ENCODE measurements at places on chromosomes 2 and 18.

- no peak for DNase-seq
Measured at GRCh38 chr2:149098701-149099100, 60.2 kb downstream of the LYPD6B start.

- peak; percentile 49 for DNase-seq
Measured at GRCh38 chr2:46072101-46072820, 224.9 kb upstream of the EPAS1 start.

- no peak for DNase-seq
Measured at GRCh38 chr2:14492920-14493503, 139.5 kb upstream of the LRATD1 start.

GRCh38 chr2:29228947-29229346 lies 113.7 kb downstream of the CLIP4 start:
- DNase-seq, result no peak

GRCh38 chr18:46051731-46052461 lies 20.2 kb downstream of the PSTPIP2 start:
- no peak for DNase-seq

DNA sequence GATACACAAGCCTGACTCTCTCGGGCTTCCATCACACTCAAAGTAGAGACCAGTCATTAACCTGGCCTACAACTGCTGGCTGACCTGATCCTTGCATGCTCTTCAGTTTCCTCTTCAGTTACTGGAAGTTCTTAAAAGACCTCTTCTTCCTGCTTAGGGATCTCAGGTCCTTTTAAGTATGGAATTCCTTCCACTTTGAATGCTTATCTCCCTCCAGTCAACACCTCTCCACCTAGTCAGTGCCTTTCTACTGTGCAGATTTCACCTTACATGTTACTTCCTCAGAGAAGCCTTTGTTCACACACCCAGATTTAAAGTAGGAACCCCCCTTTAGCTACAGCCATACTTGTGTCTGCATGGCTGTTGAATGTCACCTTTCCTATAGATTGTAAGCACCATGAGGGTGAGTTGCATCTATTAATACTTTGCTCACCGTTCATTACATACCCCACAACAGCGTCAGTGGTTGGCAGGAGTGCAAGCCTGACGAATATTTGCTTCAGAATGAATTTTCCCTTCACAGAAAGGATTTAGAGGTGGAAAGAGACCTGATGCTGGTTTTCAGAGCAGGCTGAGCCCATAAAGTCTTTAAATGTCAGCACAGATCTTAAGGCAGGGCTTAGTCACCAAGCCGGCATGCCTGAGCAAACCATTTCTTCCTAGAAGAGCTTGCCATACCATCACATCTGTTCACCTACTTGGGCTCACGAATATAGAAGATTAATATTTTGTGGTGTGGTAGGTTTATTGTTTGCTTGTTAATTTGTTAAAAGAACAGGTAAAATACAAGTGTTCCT lies 90.1 kb downstream of the ACVR1 start:
- DNase-seq, result peak; percentile 69

GRCh38 chr2:1478311-1479305 lies 65.3 kb downstream of the TPO start:
- DNase-seq, result no peak

- no peak for DNase-seq
Measured at GRCh38 chr2:237618449-237618848, 8.9 kb upstream of the LRRFIP1 start.

GRCh38 chr2:11861044-11861443 lies 114.6 kb downstream of the LPIN1 start:
- no peak for DNase-seq

DNA sequence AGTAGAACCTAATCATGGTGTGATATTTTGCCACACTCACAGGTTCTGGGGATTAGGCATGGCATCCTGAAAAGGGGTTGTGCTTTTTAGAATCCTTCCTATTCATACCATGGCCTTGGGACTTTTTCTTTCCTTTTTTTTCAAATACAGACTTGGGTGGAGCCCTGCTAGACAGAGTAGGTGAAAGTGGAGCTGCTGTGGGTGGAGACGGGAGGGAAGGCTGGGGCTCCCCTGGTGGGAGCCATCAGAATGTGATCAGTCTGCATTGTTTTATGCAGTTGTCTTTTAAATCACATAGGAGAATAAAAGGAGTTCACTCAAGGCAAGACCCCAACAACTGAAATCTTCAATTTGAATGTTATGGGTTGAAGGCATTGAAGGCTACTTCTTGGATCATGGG lies 130.2 kb downstream of the VAPA start:
- DNase-seq, result no peak

GRCh38 chr2:42859006-42859552 lies 66.7 kb upstream of the HAAO start:
- peak; percentile 69 for DNase-seq

GRCh38 chr2:126766969-126767296 lies 111.0 kb downstream of the GYPC start:
- DNase-seq, result no peak

- DNase-seq, result no peak
Measured at GRCh38 chr2:30588994-30589393, 141.9 kb downstream of the LCLAT1 start.

- no peak for DNase-seq
Measured at GRCh38 chr2:102453501-102453900, 19.5 kb upstream of the SLC9A4 start.

DNA sequence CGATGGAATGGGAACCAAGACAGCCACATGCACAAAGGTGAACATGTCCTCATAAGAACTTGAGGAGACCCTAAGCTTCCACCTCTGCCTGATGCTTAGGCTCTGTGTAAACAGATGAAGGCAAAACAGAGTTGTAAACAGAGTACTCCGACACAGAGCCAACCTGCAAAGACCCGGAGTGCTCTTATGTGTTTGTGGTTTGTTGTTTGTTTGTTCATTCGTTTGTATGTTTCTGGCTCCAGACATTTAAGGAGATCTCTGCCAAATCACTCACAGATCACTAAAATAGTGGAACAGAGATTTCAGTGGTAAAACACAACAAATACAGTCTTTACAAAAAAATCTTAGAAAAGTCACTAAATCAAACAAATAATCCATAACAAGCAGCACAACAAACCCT lies 294.9 kb downstream of the EIPR1 start:
- no peak for DNase-seq

- DNase-seq, result no peak
Measured at GRCh38 chr2:54947646-54948045, 102.6 kb downstream of the RTN4 start.

DNA sequence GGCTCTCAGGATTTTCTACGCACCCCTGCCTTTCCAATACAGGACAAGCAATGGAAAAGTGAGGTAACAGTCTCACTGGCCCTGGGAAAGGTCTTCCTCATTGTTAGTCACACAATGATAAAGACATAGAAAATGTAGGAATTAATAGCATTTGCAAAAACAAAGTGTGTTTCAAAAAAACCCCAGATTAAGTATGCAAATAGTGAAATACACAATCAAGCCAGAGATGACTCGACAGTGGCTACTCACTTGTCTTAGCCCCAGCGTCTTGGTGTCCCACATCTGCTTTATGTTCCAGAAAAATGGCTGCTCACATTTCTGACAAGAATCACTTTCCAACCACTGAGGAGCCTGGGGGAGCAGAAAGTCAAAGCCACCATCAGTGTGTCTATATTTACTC lies 47.0 kb upstream of the AP1S3 start:
- DNase-seq, result no peak

- no peak for DNase-seq
Measured at GRCh38 chr2:25042321-25043240, 705 bp downstream of the EFR3B start.

GRCh38 chr18:70384181-70384790 lies 95.4 kb downstream of the SOCS6 start:
- no peak for DNase-seq

GRCh38 chr2:54065411-54065810 lies 50.0 kb upstream of the ACYP2 start:
- DNase-seq, result peak; percentile 27

- DNase-seq, result no peak
Measured at GRCh38 chr2:65666156-65666725, 233.8 kb upstream of the SPRED2 start.

GRCh38 chr2:208491641-208492040 lies 85.0 kb downstream of the PTH2R start:
- DNase-seq, result no peak

DNA sequence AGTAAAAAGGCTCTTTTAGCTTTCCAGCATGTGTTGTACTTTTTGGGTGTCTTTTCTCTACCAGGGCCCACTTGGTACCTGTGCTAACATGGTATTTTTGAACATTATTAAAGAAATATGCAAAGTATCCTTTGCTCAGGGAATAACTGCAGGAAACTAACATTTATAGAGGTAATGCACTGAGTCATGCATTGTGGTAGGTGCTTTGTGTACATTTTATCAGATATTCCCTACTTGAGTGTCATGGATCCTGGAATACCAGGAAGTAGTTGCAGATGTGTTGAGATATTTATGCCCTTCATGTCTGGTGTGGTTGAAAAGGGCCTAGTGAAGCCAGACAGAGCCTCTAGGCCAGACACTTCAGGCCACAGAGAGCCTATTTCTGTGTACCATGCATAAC lies 215.5 kb upstream of the CYRIA start:
- DNase-seq, result no peak

DNA sequence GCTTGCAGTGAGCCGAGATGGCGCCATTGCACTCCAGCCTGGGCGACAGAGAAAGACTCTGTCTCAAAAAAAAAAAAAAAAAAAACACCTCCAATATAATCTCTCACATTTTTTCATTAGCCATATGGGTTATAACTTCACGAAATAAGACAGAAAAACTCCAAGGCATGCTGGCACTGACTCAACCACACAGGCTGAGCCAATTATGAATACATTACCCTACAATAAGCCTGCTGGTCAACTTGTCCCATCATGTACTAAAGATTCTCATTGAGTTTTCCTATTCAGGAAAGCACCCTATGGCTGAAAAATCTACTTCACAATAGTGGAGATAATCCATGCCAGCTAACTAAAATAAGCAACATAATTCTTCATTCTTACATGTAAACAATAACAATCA lies 12.8 kb upstream of the MAP3K20 start:
- no peak for DNase-seq

GRCh38 chr2:112626604-112627059 lies 19.1 kb upstream of the SLC20A1 start:
- peak; percentile 83 for DNase-seq

DNA sequence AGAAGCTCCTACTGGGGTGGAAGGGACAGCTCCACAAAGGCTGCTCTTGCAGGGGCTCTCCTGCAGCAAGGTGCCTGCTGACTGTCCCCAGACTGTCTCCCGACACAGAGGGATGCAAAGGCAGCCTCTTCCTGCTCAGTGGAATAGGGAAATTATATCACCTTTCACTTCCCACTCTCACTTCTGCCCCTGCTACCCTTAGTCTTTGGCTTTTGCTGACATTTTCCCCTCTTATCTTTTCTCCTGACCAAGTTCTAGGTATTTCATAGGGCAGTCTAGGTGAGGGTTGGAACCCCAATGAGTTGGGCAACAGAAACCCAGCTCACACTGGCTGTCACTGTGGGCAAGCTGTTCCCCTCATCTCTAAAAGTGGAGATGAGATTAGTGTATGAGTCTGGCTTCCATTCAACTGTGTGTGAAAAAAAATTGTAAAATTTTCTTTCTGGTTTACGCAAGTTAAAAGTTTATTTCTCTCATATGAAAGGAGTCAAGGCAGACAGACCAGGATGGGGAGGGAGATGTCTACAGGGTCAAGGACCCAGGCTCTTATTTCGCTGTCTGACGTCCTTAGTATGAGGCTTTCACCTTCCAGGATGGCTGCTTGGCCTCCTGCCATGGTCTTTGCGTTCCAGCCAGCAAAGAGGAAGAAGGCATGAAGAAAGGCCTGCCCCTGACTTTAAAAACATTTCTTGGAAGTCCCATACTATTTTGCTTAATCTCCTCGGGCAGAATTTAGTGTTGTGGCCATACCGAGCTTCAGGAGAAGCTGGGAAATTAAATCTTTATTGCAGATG lies 7.5 kb upstream of the MOCOS start:
- no peak for DNase-seq

DNA sequence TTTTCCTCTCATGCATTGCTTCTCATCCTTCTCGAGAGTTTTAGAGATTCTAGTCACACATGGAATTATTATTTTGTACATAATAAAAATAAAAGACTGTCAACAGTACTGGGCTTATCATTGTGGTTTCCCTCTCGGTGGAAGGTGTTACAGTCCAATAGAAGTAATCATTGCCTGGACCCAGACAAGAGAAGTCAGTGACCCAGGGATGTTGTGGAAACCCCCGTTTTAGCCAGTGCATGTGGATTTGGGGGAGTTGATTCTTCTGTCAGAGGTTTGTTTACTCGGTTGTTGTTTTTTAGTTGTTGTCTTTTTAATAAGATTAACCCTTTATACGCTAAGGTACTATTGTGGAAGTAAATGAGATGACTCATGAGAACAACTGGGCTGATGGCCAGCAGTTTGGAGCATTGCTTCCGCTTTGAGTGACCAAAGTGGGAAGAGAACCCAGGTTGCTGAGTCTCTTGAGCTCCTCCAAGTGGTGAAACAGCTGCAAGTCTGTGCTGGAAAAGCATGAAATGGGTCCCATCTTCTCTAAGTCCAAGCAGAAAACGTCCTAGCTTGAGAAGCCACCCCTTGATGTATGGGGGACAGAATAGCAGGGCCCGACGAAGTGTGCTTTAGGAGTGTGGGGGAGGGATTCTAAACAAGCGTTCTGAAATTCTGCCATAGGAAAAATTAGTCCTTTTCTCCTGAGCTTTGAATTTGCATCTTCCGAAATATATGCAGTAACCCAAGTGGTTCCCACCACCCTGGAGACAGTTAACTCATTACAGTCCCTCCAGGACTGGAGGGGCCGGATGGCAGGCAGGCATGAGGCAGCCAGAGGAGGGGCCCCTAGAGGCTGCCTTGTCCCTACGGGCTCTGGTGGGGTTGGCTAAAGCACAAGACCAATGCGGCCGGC lies 61.8 kb upstream of the GPR45 start:
- no peak for DNase-seq

DNA sequence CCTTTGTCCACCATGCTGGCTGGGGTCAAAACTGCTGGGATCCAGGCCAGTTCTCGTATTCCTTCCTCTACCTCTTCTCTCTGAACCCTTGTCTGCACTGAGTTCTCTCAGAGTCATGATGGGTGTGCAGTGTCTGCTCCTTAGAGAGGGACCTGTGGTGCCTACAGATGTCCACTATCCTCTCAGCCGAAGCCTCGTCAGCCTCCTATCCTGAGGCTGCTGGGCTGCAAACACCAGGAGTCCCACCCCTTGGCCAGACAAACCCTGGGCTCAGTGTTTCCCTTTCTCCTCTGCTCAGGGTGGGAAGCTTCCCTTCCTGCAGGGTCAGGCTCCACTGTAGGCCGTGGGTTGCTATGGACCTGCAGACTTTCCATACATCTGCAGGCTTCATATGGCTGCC lies 2.3 kb downstream of the INPP5D start:
- DNase-seq, result no peak

- no peak for DNase-seq
Measured at GRCh38 chr2:127226520-127227263, 6.6 kb upstream of the CYP27C1 start.

DNA sequence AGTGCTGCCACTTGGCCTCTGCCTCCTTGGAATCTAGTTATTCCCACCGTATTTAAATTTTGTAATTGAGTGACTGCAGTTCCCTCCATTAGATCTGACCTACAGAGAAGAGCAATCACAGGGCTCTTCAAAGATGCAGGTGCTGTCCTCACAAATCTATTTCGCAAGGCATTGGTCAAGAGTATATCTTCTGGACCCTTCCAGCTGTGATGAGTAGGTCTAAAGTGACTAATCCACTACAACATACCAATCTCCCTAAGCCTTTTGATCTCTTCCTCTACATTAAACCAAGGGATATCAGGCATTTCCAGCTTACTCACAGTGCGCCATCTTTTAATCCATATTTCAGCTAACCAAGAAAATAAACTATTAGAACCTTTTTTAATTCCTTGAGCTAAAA lies 65.1 kb upstream of the COL3A1 start:
- no peak for DNase-seq

- DNase-seq, result no peak
Measured at GRCh38 chr2:156057647-156058046, 274.9 kb downstream of the NR4A2 start.
